Right atrium auricular region (tissue), 2 donors: ENCODE measurements at places on chromosomes 12 and 14. TPM values are rescaled to one million over a fixed set of nuclear protein-coding genes. Genes with fewer than 3 reads are reported as not detected.
A peak's percentile ranks its signal among the peaks of the same experiment; 100 is the strongest.

Gene KRT78
- not detected for total RNA-seq

Gene SYNE3
- 8.2 TPM for total RNA-seq

Gene ARHGAP9
- 4.2 TPM for total RNA-seq

Gene CHGA
- total RNA-seq: not detected

Gene FSCB
- not detected for total RNA-seq

Gene TGM1
- 36.9 TPM for total RNA-seq

Gene ASPG
- 78.5 TPM for total RNA-seq

Gene PPP1R1A
- total RNA-seq: 111 TPM

- no peaks in the 10 kb centered on the region for H3K27me3 ChIP-seq
- no peaks in the 10 kb centered on the region for H3K4me1 ChIP-seq
- H3K4me3 ChIP-seq: no peak overlapping the region
- H3K27ac ChIP-seq: no peak overlapping the region
Observed at GRCh38 chr12:1864456-1864855, 44.1 kb downstream of the LRTM2 start.

DNA sequence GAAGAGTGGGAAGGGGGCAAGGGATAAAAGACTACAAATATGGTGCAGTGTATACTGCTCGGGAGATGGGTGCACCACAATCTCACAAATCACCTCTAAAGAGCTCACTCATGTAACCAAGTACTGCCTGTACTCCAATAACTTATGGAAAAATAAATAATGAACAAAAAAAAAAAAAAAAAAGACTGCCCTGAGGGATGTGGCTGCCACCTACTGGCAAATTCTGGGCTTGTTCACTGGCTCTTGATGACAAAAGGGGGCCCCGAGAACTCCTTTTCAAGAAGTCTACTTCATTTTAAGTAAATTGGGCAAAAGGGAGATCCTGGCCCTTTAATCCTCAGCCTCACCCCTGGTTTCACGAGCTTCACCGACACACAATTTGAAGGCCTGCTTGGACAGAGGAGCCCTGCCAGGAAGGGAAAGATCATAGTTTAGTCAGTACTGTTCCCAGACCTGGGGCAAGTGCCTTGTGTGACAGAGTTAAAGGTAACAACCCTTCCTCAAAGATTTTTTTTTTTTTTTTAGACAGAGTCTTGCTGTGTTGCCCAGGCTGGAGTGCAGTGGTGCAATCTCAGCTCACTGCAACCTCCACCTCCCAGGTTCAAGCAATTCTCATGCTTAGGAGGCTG is 26.1 kb upstream of the STAC3 start:
- no peak for DNase-seq
- H3K27ac ChIP-seq: no peak overlapping the region
- H3K4me3 ChIP-seq: no peak overlapping the region
- peaks cover 36% of the 10 kb centered on the region for H3K36me3 ChIP-seq

- no peak overlapping the region for H3K27ac ChIP-seq
- DNase-seq: no peak
- no peaks in the 10 kb centered on the region for H3K4me1 ChIP-seq
- H3K4me3 ChIP-seq: no peak overlapping the region
- H3K27me3 ChIP-seq: no peaks in the 10 kb centered on the region
- H3K36me3 ChIP-seq: no peaks in the 10 kb centered on the region
Observed at GRCh38 chr12:114636723-114637480, 47.1 kb downstream of the TBX3 start.

DNA sequence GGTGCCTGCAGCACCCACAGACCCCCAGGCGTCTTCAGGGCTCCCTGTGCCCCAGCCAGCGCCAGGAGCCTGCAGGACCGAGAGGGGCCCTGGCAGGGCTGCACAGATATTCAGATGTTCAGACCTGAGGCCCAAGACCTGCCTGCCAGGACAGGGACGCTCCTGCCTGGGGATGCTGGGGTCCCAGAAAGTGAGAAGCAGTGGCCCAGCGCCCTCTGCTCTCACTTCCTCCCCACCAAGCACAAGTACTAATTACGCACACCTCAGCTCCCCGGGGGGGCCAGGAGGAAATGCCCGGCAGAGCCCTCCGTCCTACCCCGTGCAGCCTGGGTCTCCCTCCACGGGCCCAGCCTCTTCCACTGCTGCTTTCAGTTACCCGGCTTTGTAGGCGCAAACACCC is 28.8 kb upstream of the INF2 start:
- no peak overlapping the region for H3K4me3 ChIP-seq
- H3K36me3 ChIP-seq: no peaks in the 10 kb centered on the region
- no peak overlapping the region for H3K27ac ChIP-seq

DNA sequence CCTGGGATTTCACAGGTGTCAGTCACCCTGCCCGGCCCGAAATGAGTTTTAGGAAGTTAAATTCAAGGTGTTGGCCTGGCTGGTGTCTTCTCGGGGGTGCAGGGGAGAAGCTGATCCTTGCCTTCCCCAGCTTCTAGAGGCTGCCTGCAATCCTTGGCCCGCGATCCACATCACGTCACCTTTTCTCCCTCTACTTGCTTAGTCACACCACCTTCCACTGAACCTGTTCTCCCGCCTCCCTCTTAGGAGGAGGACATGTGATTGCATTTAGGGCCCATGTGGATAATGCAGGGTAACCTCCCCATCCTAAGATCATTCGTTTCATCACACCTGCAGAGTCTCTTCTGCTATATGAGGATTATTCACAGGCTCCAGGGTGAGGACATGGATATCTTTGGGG is 25.4 kb upstream of the ATXN2 start:
- no peaks in the 10 kb centered on the region for H3K27me3 ChIP-seq
- no peak overlapping the region for H3K4me3 ChIP-seq
- H3K4me1 ChIP-seq: no peaks in the 10 kb centered on the region
- DNase-seq: no peak
- no peak overlapping the region for H3K27ac ChIP-seq
- H3K36me3 ChIP-seq: no peaks in the 10 kb centered on the region

- H3K36me3 ChIP-seq: no peaks in the 10 kb centered on the region
- no peak overlapping the region for H3K27ac ChIP-seq
- H3K4me3 ChIP-seq: no peak overlapping the region
- H3K27me3 ChIP-seq: no peaks in the 10 kb centered on the region
Observed at GRCh38 chr12:63354969-63355368, 204.0 kb upstream of the AVPR1A start.

GRCh38 chr12:10607885-10608458 is 5.4 kb downstream of the MAGOHB start:
- H3K4me3 ChIP-seq: no peak overlapping the region
- H3K36me3 ChIP-seq: peaks cover 6% of the 10 kb centered on the region
- H3K4me1 ChIP-seq: no peaks in the 10 kb centered on the region
- no peak for DNase-seq
- no peak overlapping the region for H3K27ac ChIP-seq

DNA sequence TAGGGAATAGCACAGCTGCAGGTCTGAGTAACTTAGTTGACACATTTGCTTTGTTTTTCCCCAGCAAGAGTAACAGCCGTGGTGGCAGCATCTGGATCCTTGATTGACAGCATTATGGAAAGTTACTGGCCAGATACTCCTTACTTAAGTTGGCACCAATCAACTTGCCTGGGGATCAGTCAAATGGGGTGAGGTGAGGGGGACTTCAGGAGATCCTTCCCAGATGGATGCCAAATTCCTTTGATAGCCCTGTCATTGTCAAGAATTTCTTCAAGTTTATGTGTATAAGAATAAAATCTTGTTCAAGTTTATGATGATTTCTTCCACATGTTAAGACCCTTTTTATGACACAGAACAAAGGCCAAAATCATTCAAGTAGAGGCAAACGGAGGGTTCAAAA is 618.4 kb downstream of the SLC6A15 start:
- DNase-seq: no peak
- H3K36me3 ChIP-seq: no peaks in the 10 kb centered on the region
- H3K27ac ChIP-seq: no peak overlapping the region
- no peaks in the 10 kb centered on the region for H3K4me1 ChIP-seq
- no peaks in the 10 kb centered on the region for H3K27me3 ChIP-seq

- H3K36me3 ChIP-seq: no peaks in the 10 kb centered on the region
- no peak overlapping the region for H3K4me3 ChIP-seq
- no peaks in the 10 kb centered on the region for H3K27me3 ChIP-seq
- no peaks in the 10 kb centered on the region for H3K4me1 ChIP-seq
Observed at GRCh38 chr12:115232455-115233156, 548.6 kb upstream of the TBX3 start.

- DNase-seq: no peak
- peak overlapping the region; percentile 65 for H3K27ac ChIP-seq
- H3K36me3 ChIP-seq: no peaks in the 10 kb centered on the region
- H3K4me1 ChIP-seq: peaks cover 13% of the 10 kb centered on the region
Observed at GRCh38 chr12:67957383-67957782, 31.9 kb upstream of the IFNG-AS1 start.

DNA sequence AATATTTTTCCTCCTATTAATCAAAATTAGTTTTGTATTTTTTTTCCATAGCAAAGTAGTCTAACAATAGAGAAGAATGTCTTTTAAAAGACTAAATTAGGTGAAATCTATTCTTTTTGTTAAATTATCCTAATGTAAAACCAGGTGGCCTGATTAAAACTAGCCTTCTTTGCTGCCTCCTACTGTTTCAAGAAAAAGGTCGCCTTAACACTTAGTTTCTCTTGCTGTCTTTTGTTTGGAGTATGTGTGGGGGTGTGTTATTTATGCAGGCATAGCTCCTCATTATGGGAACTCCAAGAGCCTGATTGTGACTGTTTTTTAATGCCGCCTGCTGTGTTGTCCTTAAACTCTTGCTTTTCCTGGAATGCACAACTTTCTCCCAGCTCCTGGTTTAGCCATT is 855.3 kb downstream of the DIO2 start:
- no peak overlapping the region for H3K27ac ChIP-seq
- DNase-seq: no peak
- no peaks in the 10 kb centered on the region for H3K27me3 ChIP-seq
- H3K4me3 ChIP-seq: no peak overlapping the region

DNA sequence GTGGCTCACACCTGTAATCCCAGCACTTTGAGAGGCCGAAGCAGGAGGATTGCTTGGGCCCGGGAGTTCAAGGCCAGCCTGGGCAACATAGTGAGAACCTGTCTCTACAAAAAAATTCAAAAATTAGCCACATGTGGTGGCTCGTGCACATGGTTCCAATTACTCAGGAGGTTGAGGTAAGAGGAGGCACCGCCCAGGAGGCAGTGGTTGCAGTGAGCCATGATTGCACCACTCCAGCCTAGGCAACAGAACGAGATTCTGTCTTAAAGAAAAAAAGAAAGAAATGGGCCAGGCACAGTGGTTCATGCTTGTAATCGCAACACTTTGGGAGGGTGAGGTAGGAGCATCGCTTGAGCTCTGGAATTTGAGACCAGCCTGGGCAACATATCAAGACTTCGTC is 33.5 kb downstream of the MAP1LC3B2 start:
- H3K27me3 ChIP-seq: no peaks in the 10 kb centered on the region
- no peak overlapping the region for H3K27ac ChIP-seq
- H3K4me3 ChIP-seq: no peak overlapping the region
- no peaks in the 10 kb centered on the region for H3K36me3 ChIP-seq
- H3K4me1 ChIP-seq: no peaks in the 10 kb centered on the region

DNA sequence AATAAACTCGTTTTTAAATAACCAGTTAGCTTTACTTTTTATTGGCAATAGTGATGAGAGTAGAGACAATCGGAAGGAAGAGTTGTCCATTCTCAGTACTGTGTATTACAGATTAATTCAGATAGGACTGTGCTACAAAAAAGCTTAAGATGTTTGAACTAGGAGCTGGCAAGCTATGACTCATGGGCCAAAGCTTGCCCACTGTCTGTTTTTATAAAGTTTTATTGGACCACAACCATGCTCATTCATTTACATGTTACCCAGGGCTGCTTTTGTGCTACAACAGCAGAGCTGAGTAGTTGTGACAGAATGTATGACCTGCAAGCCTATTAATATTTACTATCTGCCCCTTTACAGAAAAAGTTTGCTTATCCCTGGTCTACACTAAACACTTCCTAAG is 19.4 kb downstream of the GNS start:
- no peaks in the 10 kb centered on the region for H3K4me1 ChIP-seq
- H3K27ac ChIP-seq: no peak overlapping the region
- H3K27me3 ChIP-seq: no peaks in the 10 kb centered on the region
- no peak for DNase-seq
- H3K36me3 ChIP-seq: peaks cover 80% of the 10 kb centered on the region

DNA sequence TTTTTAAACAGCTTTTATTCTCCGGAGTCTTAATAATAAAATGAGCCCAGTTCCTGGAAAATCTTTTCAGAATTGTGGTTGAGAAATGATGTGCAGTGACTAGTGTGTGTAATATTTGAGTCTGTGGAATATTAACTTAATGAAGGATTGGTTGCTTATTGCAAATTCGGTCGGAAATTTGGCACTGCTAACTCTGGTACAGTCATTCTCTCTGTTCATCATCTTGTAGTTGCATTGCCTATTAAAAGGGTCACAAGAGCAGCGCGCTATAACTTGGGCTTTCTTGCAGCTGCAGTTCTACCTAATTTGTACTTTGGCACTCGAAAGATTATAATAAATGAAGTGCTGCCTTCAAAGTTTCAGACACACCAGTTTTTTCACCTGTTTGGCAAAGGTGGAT is 146.0 kb downstream of the FLRT2 start:
- no peaks in the 10 kb centered on the region for H3K27me3 ChIP-seq
- H3K4me3 ChIP-seq: no peak overlapping the region
- H3K4me1 ChIP-seq: no peaks in the 10 kb centered on the region
- H3K27ac ChIP-seq: no peak overlapping the region

DNA sequence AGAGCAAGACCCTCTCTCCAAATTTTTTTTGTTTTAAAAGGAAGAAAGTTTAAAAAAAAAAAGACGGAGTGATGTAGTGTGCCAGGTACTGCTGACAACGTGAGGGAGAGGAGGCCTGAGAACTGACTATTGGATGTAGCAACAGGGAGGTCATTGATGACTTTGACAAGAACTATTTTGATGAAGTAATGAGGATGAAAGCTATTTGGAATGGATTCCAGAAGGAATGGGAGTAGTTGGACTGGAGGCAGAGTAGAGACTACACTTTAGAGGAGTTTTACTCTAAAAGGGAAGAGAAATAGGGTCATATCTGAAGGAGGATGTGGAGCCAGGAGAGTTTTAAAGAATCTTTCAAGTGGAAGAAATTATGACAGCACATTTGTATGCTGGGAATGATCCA is 27.8 kb upstream of the SLC38A2 start:
- H3K27me3 ChIP-seq: no peaks in the 10 kb centered on the region
- no peak overlapping the region for H3K4me3 ChIP-seq
- no peak overlapping the region for H3K27ac ChIP-seq

GRCh38 chr14:103896578-103896977 is 31.7 kb upstream of the TDRD9 start:
- H3K4me1 ChIP-seq: no peaks in the 10 kb centered on the region
- DNase-seq: no peak
- H3K27me3 ChIP-seq: no peaks in the 10 kb centered on the region
- H3K27ac ChIP-seq: no peak overlapping the region

- DNase-seq: no peak
- H3K27me3 ChIP-seq: no peaks in the 10 kb centered on the region
- peaks cover 8% of the 10 kb centered on the region for H3K36me3 ChIP-seq
- no peak overlapping the region for H3K4me3 ChIP-seq
- H3K27ac ChIP-seq: no peak overlapping the region
Observed at GRCh38 chr12:6106218-6106617, 18.3 kb downstream of the VWF start.

DNA sequence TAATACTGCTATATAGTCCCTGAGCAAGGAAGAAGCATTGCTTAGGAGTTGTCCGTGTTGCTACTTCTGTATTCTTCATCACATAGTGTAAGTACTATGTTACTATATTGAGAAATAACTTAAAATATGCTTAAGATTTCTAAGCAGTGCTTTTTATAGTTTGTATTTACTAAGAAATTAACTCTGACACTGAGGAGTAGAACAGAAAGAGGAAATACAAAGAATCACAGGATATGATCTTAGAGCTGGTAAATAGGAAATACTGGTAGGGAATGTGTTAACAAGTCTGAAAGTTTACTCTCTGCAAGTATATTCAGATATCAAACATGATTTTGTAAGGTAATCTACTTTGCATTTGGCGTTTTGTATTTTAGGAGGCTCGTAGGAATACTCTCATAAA is 15.5 kb downstream of the XPOT start:
- H3K36me3 ChIP-seq: peaks cover 97% of the 10 kb centered on the region
- no peak for DNase-seq
- no peak overlapping the region for H3K4me3 ChIP-seq
- H3K27ac ChIP-seq: no peak overlapping the region
- no peaks in the 10 kb centered on the region for H3K4me1 ChIP-seq
- no peaks in the 10 kb centered on the region for H3K27me3 ChIP-seq
